ENCODE measurements at places on chromosomes 1 and 21.
A peak's percentile ranks its signal among the peaks of the same experiment; 100 is the strongest.

DNA sequence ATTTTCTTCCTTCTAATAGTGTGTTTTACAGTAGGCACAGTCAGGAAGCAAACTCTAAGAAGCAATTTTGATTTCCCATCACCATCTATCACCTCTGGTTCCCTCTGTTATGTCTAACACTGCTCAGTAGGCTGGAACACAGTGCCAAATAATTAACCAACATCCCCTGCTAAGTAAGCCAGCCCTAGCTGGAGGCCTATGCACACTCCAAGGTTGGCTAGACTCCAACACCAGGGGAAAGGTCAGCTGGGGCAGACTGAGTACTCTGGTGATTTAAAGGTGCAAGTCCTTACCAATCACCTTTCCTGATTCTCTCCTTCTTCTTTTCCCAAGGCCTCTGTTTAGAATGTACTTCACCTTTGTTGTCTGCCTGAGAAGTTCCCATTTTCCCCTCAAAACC is 46.5 kb upstream of the BEND5 start:
- H3K27me3 ChIP-seq: peaks cover 18% of the 10 kb centered on the region
- H3K4me3 ChIP-seq: no peak overlapping the region
- no peaks in the 10 kb centered on the region for H3K4me1 ChIP-seq
- no peak for DNase-seq

GRCh38 chr1:14103878-14104430 is 404.0 kb downstream of the PRDM2 start:
- DNase-seq: no peak
- H3K27me3 ChIP-seq: no peaks in the 10 kb centered on the region
- H3K4me1 ChIP-seq: no peaks in the 10 kb centered on the region
- H3K36me3 ChIP-seq: no peaks in the 10 kb centered on the region

GRCh38 chr1:8424539-8425116 is 106.7 kb downstream of the SLC45A1 start:
- peak overlapping the region; percentile 92 for H3K4me3 ChIP-seq
- H3K27ac ChIP-seq: peak overlapping the region; percentile 91
- DNase-seq: peak; percentile 61
- H3K27me3 ChIP-seq: no peaks in the 10 kb centered on the region
- H3K4me1 ChIP-seq: peaks cover 43% of the 10 kb centered on the region

- H3K27me3 ChIP-seq: no peaks in the 10 kb centered on the region
- H3K4me3 ChIP-seq: no peak overlapping the region
- no peak for DNase-seq
- H3K27ac ChIP-seq: no peak overlapping the region
Observed at GRCh38 chr1:214467078-214467585, 84.3 kb downstream of the PTPN14 start.

GRCh38 chr1:170619241-170620028 is 44.5 kb upstream of the PRRX1 start:
- H3K27ac ChIP-seq: no peak overlapping the region
- no peaks in the 10 kb centered on the region for H3K4me1 ChIP-seq
- no peak overlapping the region for H3K4me3 ChIP-seq
- DNase-seq: no peak
- H3K27me3 ChIP-seq: no peaks in the 10 kb centered on the region

DNA sequence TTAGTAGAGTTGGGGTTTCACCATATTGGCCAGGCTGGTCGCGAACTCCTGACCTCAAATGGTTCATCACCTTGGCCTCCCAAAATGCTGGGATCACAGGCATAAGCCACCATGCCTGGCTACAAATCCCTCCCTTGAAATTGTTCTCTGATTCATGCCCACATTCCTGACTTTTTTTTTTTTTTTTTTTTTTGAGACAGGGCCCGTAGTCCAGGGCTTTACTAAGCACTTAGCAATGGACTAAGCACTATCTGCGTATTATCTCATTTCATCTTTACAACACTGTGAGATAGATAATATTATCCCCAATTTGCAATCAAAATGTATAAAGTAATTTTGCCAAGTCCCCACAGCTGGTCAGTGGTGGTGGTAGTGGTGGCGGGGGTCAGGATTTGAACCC is 58.9 kb downstream of the VWA5B1 start:
- no peak overlapping the region for H3K4me3 ChIP-seq
- H3K27ac ChIP-seq: no peak overlapping the region
- no peak for DNase-seq

- peaks cover 13% of the 10 kb centered on the region for H3K4me1 ChIP-seq
- no peak within 1 kb of the TSS for H3K4me3 ChIP-seq
- H3K27me3 ChIP-seq: no peaks in the 10 kb centered on the region
Observed at GRCh38 chr1:2556277-2556677, at the start of gene TNFRSF14. Gene TNFRSF14, plus strand, starts transcription at chr1:2556371. Its CDS starts 294 bp downstream, at chr1:2556665.

GRCh38 chr1:19374083-19374801 is 62.1 kb downstream of the SLC66A1 start:
- peak; percentile 63 for DNase-seq
- H3K27ac ChIP-seq: no peak overlapping the region
- no peaks in the 10 kb centered on the region for H3K27me3 ChIP-seq
- peaks cover 6% of the 10 kb centered on the region for H3K36me3 ChIP-seq

GRCh38 chr1:94823116-94823515 is 3.0 kb downstream of the SLC44A3 start:
- no peak for DNase-seq
- H3K27ac ChIP-seq: no peak overlapping the region

DNA sequence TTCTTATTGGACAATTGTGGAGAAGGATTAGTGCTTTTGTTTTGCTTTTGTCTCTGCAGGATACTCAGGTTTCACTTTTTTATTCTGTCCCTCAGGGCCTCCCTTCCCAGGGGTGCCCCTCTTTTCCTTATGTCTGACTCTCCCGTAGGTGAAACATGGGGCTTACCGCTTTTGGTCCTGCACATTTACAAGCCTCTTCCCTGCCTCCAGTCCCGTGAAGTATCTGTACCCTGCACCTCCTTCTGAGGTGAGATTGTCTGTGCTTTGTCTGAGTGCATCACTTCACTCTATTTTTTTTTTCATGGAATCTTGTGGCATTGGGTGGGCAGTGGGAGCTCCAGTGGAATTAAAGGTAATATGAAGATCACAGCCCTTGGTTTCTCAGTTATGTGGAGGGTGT is 758.1 kb upstream of the TPTE start:
- no peak for DNase-seq
- peaks cover 4% of the 10 kb centered on the region for H3K36me3 ChIP-seq
- no peak overlapping the region for H3K27ac ChIP-seq
- no peaks in the 10 kb centered on the region for H3K4me1 ChIP-seq
- H3K4me3 ChIP-seq: no peak overlapping the region

- H3K4me1 ChIP-seq: no peaks in the 10 kb centered on the region
- H3K4me3 ChIP-seq: no peak overlapping the region
- no peak overlapping the region for H3K27ac ChIP-seq
- no peaks in the 10 kb centered on the region for H3K27me3 ChIP-seq
Observed at GRCh38 chr1:54238353-54239034, 38.5 kb downstream of the MRPL37 start.

DNA sequence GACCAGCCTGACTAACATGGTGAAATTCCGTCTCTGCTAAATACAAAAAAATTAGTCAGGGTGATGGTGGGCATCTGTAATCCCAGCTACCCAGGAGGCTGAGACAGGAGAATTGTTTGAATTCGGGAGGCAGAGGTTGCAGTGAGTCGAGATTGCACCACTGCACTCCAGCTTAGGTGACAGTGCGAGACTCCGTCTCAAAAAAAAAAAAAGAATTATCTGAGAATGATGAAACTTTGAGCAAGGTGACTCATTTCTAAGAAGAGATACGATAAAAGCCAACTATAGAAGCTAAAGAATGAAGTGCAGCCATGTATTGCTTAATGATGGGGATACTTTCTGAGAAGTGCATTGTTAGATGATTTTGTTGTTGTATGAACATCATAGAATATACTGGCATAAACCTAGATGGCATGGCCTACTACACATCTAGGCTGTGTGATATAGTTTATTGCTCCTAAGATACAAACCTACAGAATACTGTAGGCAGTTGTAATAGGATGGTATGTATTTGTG is 64.7 kb downstream of the SNRPE start:
- no peaks in the 10 kb centered on the region for H3K36me3 ChIP-seq
- H3K4me1 ChIP-seq: no peaks in the 10 kb centered on the region
- no peak for DNase-seq
- H3K27ac ChIP-seq: no peak overlapping the region
